Left forelimb (tissue), 1 donor: ENCODE measurements at places on chromosomes 12 and 14.

- DNase-seq = no peak
Measured at GRCh38 chr14:60233251-60233650, 15.8 kb upstream of the PPM1A start.

GRCh38 chr14:64673748-64674147 lies 30.5 kb upstream of the PLEKHG3 start:
- no peak for DNase-seq

- DNase-seq = no peak
Measured at GRCh38 chr14:101098641-101099040, 195.1 kb upstream of the RTL1 start.

- DNase-seq = no peak
Measured at GRCh38 chr14:73744874-73745529, 30.8 kb upstream of the PNMA1 start.

DNA sequence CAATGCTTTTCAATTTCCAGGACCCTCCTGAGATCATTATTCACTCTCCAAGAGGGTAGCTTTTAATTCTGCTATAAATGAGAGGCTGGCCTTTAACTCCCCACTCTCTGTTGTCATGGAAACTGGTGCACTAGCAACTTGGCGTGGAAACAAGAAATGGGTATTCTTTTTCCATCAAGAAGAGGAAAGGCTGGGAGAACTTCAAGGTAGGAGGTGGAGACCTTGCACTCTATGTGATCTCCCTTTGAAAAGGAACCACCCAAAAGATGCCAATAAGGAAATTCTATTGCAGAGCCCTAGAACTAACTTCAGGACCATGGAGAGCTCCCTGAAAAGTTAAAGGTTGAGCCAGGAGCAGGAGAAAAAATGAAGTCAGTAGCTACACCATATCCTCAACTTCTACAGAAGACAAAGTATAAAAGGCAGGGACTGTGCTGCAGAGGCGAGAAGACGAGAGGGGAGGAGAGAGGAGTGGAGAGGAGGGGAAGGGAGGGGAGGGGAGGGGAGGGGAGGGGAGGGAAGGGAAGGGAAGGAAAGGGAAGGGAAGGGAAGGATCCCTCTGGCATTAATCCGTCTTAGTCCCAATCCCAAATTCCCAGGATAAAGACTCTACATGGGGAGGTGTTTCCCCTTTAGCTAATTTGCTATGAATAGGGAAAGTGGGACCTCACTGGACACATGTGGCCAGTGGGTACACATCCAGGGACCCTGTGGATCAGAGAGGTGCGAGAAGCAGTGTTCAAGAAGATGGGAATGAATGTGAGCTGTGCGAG lies 46.7 kb upstream of the FICD start:
- no peak for DNase-seq

DNA sequence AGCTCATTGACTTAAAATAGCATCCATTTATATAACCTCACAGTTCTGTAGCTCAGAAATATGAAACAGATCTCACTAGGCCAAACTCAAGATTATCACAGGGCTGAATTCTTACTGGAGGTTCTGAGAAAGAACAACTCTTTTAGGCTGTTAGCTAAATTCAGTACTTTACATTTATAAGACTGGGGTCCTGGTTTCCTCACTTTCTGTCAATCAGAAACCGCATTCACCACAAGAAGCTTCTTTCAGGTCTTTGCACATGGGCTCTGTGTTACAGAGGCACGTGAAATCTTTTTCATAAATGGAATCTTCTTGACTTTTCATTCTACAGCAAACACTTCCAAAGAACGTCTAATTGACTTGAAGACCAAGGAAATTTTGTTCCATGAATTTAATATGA lies 876.3 kb upstream of the FOXG1 start:
- DNase-seq = no peak

GRCh38 chr12:49357103-49357678 lies 10.1 kb upstream of the SPATS2 start:
- no peak for DNase-seq

- no peak for DNase-seq
Measured at GRCh38 chr12:49017891-49018260, 700 bp downstream of the PRKAG1 start.

GRCh38 chr12:14961466-14962152 lies at the start of gene ARHGDIB:
TSS of gene ARHGDIB (minus strand) at chr12:14961601. CDS start at chr12:14950712, 10,889 bp downstream.
- no peak for DNase-seq

- DNase-seq = no peak
Measured at GRCh38 chr14:65002586-65003210, 16.0 kb downstream of the FNTB start.

DNA sequence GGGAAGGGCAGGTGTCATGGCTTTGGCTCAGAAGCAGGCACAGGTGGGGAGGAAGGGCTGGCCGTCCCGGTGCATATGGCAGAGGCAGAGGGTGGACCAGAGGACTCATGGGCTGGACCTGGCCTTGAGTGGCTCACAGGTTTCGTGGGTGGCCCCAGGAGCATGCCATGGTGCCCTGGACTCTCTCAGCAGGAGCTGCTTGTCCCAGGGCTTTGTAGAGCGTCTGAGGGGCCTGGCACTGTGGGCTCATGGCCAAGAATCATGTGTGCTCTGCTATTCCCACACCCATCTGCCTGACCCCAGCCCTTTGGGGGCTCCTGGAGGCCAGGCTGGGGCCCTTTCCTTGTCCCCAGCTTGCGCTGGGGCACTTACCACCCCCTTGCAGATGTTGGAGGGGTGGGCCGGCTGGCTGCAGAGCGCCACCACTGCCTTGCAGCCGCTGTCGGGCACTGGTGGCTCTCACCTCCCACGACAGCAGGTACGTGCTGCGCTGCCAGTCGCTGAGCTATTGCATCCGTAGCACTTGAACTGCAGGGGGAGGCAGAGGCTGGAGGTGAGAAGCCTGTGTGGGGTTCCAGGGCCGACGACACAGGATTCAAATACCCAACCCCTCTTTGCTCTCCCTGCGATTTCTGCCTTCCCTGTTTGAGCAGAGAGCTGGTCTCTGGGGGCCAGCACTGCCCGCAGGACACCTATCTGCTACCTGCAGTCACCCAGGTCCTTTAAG lies 187.4 kb upstream of the PRMT8 start:
- no peak for DNase-seq

- DNase-seq = no peak
Measured at GRCh38 chr14:105436891-105437722, 17.5 kb downstream of the MTA1 start.

- DNase-seq = no peak
Measured at GRCh38 chr12:46244273-46244915, 24.4 kb downstream of the SLC38A1 start.
